ENCODE measurements at places on chromosomes 12 and 14.

GRCh38 chr12:50195832-50196231 is 28.7 kb upstream of the CERS5 start:
- no peak for DNase-seq

GRCh38 chr12:100473716-100474150 is at the start of gene NR1H4:
Gene NR1H4, plus strand, starts transcription at chr12:100473866. Its CDS starts 19,458 bp downstream, at chr12:100493324.
- DNase-seq, result no peak

- no peak for DNase-seq
Observed at GRCh38 chr14:79279645-79280597, 931.4 kb downstream of the DIO2 start.

DNA sequence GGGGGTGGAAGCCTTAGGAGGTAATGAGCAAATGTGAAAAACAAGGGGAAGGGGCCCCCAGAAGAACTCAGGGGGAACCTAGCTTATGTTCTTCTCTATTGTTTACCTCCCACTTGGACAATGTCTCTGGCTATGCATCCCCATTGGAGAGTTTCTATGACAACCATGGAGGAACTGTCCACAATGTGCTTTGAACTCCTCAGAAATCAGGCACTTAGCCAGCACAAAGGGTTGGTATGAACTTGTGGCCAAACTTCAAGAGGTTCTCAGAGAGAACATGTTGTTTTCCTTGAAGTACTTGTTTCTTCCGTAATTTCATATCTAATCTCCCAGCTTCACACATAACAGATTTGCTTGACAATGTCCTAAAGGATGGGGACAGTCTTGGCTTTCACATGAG is 202.8 kb upstream of the PELI2 start:
- no peak for DNase-seq

- no peak for DNase-seq
Observed at GRCh38 chr14:26554069-26554772, 43.6 kb downstream of the NOVA1 start.

- no peak for DNase-seq
Observed at GRCh38 chr14:55356913-55357312, 54.7 kb downstream of the ATG14 start.

DNA sequence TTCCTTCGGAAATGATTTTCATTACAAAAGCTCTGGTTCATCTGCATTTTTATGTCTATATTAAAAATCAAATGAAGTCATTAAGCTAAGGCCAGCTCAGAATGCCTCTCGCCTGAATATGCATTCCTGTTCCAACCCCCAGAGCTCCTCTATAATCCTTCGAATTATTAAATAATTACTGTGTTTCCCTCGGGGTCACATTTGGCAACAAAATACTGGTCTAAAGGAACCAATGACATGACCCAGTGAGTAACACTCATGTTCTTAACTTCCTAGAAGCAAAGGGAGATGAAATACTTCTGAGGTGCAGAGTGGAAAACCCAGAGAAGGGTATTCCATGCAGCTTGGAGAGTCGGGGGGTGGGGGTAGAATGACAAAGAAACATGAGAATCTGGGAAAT is 68.3 kb downstream of the FOXN3 start:
- DNase-seq, result no peak

GRCh38 chr12:116968986-116969385 is 58.2 kb downstream of the FBXW8 start:
- no peak for DNase-seq

DNA sequence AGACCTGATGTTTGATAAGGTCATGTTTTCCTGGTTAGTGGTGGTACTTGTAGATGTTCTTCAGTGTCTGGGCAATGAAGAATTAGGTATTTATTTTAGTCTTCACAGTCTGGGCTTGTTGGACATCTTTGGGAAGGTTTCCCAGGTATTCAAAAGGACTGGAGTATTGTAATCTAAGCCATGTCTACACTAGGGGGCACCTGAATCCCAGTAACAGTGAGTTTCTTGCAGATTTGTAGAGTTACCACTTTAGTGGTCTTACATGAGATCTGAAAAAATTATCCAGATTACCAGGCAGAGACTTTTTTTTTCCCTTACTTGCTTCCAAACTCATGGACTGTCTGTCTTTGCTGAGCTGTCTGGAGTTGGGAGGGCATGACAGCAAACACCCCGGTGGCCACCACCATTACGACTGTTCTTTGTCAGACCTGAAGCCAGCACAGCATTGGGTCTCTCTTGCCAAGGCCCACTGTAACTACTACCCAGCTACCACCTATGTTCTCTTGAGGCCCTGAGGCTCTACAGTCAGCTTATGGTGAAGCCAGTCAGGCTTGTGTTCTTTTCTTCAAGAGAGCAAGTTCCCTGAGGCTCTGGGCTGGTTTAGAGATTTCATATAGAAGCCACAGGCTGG is 820.7 kb upstream of the FBXO33 start:
- DNase-seq, result no peak

DNA sequence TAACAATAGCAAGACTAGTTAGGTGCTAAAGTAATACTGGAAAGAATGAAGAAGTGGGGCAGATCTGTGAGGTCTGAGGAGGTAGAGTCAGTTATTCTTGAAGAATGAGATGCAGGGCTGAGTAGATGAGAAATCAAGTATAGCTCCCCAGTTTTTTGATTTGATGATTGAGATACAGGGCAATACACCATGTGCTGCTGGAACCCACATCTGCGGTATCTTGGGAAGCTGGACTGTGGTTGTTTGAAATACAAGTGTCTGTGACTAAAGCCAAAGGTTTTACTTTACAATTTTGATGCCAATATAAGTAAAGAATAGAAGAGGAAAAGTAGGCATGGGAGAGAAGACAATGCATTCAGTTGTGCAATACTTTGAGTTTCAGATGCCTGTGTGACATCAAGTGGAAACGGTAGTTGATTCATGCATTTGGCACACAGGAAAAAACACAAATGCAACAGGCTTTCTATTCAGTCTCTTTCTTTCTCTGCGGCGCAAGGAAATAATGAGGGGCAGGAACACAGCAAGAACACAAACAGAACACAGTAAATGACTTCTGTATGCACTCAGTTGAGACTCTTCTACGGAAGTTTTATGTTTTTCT is 190.2 kb upstream of the SLC38A2 start:
- no peak for DNase-seq

DNA sequence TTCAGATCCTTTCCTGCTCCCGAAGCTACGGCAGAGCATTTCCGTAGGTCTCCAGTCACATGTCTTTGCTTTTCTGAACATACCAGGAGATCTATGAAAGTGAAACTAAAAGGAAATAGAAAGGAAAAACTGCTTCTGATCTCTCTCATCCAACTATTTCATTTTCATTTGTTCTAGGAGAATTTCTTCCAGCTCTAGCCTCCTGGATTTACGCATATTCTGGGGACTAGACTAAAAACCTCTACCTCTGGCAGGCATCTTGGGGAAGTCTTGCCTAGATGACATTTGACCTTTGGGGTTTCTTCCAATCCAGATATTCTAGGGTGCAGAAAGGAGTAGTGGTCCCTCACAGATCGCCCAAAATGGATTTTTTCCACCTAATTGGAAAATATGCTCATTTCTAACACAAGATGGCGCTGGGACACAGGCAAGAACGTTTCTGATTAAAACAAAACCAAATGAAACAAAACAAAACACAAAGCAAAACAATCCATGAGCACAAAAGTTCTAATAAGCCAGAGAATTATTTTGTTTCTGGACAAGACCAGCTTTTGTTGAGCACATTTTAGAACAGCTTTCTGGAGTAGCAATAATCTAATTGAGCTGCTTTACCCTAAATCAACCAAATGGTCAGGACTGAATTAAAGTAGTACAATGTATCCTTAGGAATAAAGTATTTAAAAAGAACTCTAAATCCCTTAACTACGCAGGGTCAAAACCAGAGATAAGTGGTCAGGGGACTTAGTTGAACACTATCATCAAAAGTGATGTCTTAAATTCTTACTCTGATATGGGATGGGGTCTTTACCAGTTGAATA is 12.3 kb upstream of the PARP11 start:
- no peak for DNase-seq

- DNase-seq, result no peak
Observed at GRCh38 chr12:52526511-52526951, 6.3 kb upstream of the KRT5 start.

DNA sequence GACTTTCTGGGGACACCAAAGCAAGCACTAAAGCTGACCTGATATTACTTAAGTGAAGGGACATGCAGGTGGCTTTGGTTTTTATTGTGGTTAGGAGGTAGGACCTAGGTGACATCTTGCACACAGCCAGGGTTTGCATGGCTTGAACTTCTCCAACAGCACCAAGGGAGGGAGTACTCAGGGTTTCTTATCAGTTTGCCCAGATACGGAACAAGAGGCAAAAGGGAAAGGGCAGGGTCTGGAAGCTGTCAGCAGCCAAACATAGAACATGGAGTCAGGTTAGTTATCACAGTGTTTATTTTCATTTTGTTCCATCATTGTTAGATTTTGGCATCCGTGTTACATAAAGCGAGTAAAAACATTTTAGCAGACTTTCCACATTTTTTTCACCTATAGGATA is 186.3 kb upstream of the CLEC14A start:
- no peak for DNase-seq

DNA sequence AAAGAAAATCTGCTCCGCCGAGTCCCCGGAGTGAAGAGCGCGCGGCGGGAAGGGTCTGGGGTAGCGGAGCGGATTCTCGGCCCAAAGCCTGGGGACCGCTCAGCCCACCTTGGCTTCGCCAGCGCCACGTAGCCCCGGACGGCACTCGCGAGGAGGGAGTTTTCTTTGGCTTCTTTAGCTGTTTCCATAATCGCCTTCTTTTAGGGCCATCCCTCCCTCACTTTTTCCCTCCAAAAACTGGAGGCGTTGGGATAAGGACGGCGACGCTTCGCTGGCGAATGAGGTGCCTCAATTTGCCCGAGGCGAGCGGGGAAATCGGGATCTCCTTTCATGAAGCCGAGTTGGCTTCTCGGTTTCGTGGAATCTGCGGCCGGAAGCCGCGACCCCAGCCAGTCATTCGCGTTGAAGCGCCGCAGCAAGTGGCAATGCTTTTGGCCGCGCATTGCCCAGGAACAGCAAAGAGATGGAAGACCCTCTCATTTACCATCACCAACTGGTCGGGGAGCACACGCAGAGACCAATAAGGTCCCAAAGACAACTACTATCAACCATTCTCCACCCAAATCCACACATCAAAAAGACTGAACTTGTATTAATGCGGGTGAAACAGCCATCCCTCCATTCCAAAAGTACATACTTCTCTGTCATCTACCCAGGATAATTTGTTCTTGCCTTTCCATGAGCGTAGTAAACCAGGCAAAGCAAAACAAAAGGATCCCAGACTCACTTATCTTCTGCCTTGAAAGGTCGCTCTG is 8.4 kb upstream of the SIX1 start:
- DNase-seq, result no peak
